ENCODE measurements at places on chromosomes 6 and 20. TPM values are rescaled to one million over a fixed set of nuclear protein-coding genes. Genes with fewer than 3 reads are reported as not detected.
A peak's percentile ranks its signal among the peaks of the same experiment; 100 is the strongest.

DNA sequence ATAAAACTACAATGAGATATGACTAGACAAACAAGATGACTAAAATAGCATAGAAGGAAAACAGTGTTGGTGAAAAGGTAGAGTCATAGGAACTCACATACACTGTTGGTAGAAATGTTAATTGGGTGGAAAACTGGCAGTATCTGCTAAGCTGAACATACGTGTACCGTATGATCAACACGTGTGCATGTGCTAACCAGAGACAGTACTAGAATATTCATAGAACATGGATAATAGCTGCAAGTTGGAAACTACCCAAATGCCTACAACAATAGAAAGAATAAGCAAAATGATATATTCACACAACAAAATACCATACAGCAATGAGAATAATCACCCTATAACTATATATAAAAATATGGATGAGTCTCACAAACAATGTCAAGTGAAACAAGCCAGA is 184.0 kb downstream of the IBTK start:
- no peak for DNase-seq
- H3K27me3 ChIP-seq = no peaks in the 10 kb centered on the region
- H3K4me1 ChIP-seq = no peaks in the 10 kb centered on the region
- no peak overlapping the region for H3K27ac ChIP-seq
- no peaks in the 10 kb centered on the region for H3K36me3 ChIP-seq

DNA sequence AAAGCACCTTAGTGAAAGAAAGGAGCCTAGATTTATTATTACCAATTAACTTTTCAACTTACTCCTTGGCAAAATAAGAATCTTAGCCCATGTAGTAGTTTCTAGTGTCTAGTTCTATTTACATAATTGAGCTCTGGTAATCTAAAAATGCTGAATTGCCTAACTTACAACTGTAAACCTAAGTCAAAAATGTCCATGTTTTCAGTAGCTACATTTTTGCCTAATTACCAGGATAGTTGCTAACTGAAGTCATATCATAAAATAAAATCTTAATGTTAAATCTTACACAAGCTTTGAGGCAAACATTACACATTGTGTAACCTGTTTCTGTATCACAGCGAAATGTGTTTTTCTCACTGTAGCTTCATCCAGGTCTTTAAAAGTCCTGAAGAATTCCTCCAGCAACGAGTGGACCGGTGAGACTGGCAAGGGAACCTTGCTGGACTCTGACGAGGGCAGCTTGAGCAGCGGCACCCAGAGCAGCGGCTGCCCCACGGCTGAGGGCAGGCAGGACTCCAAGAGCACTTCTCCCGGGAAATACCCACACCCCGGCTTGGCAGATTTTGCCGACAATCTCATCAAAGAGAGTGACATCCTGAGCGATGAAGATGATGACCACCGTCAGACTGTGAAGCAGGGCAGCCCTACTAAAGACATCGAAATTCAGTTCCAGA is 7.6 kb upstream of the CLDN20 start:
- H3K4me1 ChIP-seq = peaks cover 5% of the 10 kb centered on the region
- H3K36me3 ChIP-seq = peaks cover 24% of the 10 kb centered on the region
- no peaks in the 10 kb centered on the region for H3K27me3 ChIP-seq
- H3K27ac ChIP-seq = no peak overlapping the region
- DNase-seq = no peak

- no peak overlapping the region for H3K4me3 ChIP-seq
- no peaks in the 10 kb centered on the region for H3K27me3 ChIP-seq
- no peaks in the 10 kb centered on the region for H3K36me3 ChIP-seq
Measured at GRCh38 chr6:129685662-129686031, 24.3 kb downstream of the ARHGAP18 start.

DNA sequence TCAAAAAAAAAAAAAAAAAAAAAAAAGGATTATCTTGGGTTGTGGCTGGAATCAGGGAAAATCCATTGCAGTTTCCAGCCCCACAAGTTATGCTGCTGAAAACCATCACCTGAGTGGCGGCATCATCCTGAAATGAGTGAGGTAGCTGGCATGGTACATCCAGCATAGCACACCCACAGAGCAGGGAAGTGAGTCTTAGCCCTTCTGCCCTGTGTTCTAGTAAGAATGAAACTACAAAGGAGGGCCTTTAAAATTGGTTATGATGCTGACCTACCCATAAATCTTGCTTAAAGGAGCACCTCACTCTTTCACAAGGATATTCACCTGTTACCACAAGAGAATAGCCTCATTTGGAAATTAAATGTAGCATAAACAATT is 119.2 kb downstream of the NFATC2 start:
- no peak for DNase-seq
- H3K27me3 ChIP-seq = no peaks in the 10 kb centered on the region
- peaks cover 20% of the 10 kb centered on the region for H3K4me1 ChIP-seq
- no peaks in the 10 kb centered on the region for H3K36me3 ChIP-seq
- H3K4me3 ChIP-seq = no peak overlapping the region

GRCh38 chr6:117352466-117353081 is 73.2 kb downstream of the ROS1 start:
- no peak overlapping the region for H3K4me3 ChIP-seq
- H3K36me3 ChIP-seq = no peaks in the 10 kb centered on the region
- DNase-seq = peak; percentile 3
- no peak overlapping the region for H3K27ac ChIP-seq
- H3K4me1 ChIP-seq = no peaks in the 10 kb centered on the region

The VSX1 gene
- not detected for total RNA-seq

The TINAG gene
- total RNA-seq = not detected

The FAM217B gene
- 18.5 TPM for total RNA-seq

The DDO gene
- total RNA-seq = 3.1 TPM

The ZNF322 gene
- 19.8 TPM for total RNA-seq

DNA sequence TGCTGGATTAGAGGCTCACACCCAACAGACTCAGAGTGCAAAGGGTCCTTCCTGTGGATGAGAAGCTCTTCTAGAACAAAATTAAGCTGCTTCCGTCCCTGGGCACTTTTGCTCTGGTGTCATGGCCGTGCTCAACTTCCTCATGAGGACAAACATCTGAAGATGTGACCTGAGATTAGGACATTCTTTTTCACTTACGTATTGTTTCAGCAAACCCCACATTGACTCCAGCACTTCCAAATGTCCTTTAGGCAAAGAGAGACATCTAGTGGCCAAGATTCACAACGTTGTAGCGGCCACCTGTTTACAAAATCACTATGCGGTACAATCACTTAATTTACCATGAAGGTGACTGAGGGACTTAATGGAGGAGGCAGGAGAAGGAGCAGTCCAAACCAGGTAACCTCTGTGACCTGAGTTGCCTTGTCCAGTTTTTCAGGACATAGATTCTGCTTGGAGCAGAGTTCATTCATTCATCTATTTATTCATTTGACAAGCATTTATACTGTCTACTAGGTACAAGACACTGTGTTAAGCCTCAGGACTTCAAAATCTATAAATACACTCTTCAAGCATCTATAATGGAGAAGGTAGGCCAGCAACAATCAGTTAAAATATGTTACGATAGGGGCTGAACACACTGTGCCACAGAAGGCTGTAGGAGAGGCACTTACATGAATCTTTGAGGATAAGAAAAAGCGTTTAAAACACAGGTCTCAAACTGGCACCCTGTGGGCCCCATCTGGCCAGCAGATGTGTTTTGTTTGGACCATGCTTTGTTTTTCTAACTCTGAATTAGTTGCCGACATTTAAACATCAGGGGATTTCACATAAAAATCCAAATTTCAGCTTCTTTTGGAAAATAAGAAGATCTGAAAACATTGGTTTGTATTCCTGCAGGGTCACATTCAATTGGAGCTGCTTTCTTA is 5.6 kb upstream of the ADGRF1 start:
- H3K4me3 ChIP-seq = no peak overlapping the region
- H3K36me3 ChIP-seq = no peaks in the 10 kb centered on the region
- H3K4me1 ChIP-seq = no peaks in the 10 kb centered on the region

- H3K4me3 ChIP-seq = no peak overlapping the region
- H3K36me3 ChIP-seq = no peaks in the 10 kb centered on the region
- no peaks in the 10 kb centered on the region for H3K4me1 ChIP-seq
- no peak overlapping the region for H3K27ac ChIP-seq
- no peaks in the 10 kb centered on the region for H3K27me3 ChIP-seq
Measured at GRCh38 chr6:140480852-140481251, 1106.4 kb upstream of the CITED2 start.

DNA sequence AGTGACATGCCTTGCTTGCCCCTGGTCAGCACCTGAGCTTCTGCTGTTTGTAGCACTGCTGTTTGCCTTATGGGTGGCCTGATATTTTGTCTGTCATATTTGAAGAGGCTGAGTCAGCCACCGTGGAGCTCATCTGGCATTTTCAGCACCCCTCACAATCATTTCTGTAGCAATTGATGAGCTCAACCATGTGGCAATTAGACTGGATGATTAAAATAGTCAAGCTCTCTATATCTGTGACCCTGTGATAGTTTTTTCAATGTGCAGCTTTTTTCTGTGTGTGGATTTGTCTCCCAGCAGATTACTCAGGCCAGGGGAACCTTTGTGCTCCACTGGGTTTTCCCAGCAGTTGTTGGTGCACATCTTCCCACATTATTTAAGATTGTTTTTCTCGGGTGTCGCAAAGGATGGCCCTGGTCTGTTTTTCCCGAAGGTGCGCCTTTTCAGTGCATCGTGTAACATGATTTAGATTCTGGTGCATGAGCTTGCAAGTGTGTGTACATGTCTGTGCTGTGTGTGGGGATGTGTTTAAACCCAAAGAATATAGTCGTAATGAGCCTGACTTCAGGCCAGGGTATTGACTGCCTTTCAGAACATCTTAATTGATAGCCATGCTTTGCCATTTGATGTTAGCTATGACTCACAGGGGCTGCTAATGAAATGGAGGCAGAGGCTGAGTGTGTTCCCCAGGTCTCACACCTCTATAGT is 31.6 kb upstream of the GLP1R start:
- no peaks in the 10 kb centered on the region for H3K4me1 ChIP-seq
- H3K4me3 ChIP-seq = no peak overlapping the region
- H3K27ac ChIP-seq = no peak overlapping the region
- H3K27me3 ChIP-seq = no peaks in the 10 kb centered on the region
- H3K36me3 ChIP-seq = no peaks in the 10 kb centered on the region

DNA sequence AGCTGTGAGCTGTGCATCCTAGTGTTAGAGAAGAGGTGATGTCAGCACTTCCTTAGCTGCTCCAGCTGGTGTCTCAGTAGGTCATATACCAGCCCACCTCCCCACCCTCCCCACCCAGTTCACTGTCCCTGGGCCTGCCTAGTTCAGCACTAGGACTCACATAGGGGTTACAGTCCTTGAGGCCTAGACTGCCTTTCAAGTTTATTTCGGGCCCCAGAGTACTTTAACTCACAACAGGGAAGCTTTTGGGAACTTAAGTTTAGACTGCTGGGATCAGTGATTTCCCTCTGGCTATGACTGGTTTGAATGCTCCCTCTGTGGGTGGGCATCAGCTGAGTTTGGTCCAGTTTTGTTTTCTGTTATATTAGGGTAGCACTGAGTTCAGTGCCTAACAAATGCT is 139.2 kb upstream of the MMS22L start:
- no peaks in the 10 kb centered on the region for H3K4me1 ChIP-seq
- no peak for DNase-seq
- no peaks in the 10 kb centered on the region for H3K27me3 ChIP-seq

- H3K36me3 ChIP-seq = no peaks in the 10 kb centered on the region
- no peaks in the 10 kb centered on the region for H3K4me1 ChIP-seq
- no peaks in the 10 kb centered on the region for H3K27me3 ChIP-seq
- DNase-seq = no peak
Measured at GRCh38 chr6:103672169-103672568, 1187.5 kb downstream of the HACE1 start.

The TBXT gene
- total RNA-seq = not detected

- H3K36me3 ChIP-seq = no peaks in the 10 kb centered on the region
- H3K27ac ChIP-seq = no peak overlapping the region
- no peaks in the 10 kb centered on the region for H3K4me1 ChIP-seq
- no peaks in the 10 kb centered on the region for H3K27me3 ChIP-seq
- H3K4me3 ChIP-seq = no peak overlapping the region
Measured at GRCh38 chr6:159045801-159046200, 1.0 kb upstream of the TAGAP start.

- H3K36me3 ChIP-seq = no peaks in the 10 kb centered on the region
- DNase-seq = peak; percentile 45
- H3K27me3 ChIP-seq = no peaks in the 10 kb centered on the region
- no peak overlapping the region for H3K27ac ChIP-seq
- no peaks in the 10 kb centered on the region for H3K4me1 ChIP-seq
- H3K4me3 ChIP-seq = no peak overlapping the region
Measured at GRCh38 chr6:1230689-1231605, 81.0 kb upstream of the FOXQ1 start.

DNA sequence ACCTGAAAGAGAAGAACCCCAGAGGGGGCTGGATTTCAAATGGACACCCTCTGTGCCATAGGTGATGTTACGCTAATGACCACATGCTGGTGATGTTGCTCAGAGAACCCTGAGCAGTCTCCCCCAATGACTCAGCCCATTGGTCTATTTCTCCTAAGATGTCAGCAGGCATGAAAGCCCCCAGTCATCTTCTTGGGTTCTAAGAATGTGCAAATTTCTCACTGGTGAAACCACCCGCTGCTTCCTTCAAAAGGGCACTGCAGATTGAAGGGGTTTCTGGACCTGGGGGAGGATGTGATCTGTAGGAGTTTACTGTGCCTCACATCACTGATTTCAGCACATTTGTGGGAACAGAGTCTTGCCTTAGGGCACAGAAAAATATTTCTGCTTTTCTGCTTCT is 298.4 kb upstream of the MOCS1 start:
- DNase-seq = no peak
- no peaks in the 10 kb centered on the region for H3K4me1 ChIP-seq
- H3K27me3 ChIP-seq = no peaks in the 10 kb centered on the region
- no peaks in the 10 kb centered on the region for H3K36me3 ChIP-seq

The PLA2G7 gene
- total RNA-seq = 6.7 TPM

GRCh38 chr6:33886673-33887144 is 82.9 kb upstream of the MLN start:
- peak overlapping the region; percentile 55 for H3K27ac ChIP-seq
- no peaks in the 10 kb centered on the region for H3K36me3 ChIP-seq
- peak; percentile 83 for DNase-seq

DNA sequence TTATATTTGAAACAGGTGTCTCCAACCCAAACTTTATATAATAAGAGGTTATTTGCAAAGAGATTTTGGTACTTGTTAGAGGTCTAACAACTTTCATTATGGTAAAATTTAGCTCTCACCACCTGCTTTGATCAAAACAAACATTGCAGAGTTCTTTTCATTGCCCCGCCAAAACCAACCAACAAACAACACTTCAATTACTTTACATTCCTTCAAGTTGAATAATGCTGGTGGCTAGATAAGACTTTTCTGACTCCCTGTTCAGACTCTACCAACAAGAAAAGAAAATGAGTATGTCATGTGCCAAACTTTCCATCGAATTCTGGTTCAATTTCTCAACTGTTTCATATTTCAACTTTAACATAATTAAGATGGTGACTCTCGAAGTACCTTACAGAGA is 311.1 kb downstream of the ADGRG6 start:
- no peaks in the 10 kb centered on the region for H3K27me3 ChIP-seq
- no peaks in the 10 kb centered on the region for H3K4me1 ChIP-seq
- no peaks in the 10 kb centered on the region for H3K36me3 ChIP-seq

- no peaks in the 10 kb centered on the region for H3K27me3 ChIP-seq
- H3K4me3 ChIP-seq = no peak overlapping the region
- H3K36me3 ChIP-seq = no peaks in the 10 kb centered on the region
- no peaks in the 10 kb centered on the region for H3K4me1 ChIP-seq
Measured at GRCh38 chr6:137832110-137832509, 34.9 kb upstream of the TNFAIP3 start.

Data from lung (tissue), 17 donors.